ENCODE measurements at places on chromosomes 12 and 14.

GRCh38 chr12:25705261-25705660 is 152.2 kb upstream of the LMNTD1 start:
- DNase-seq, result no peak

- DNase-seq, result no peak
Measured at GRCh38 chr12:3217683-3218079, 140.5 kb downstream of the TSPAN9 start.

DNA sequence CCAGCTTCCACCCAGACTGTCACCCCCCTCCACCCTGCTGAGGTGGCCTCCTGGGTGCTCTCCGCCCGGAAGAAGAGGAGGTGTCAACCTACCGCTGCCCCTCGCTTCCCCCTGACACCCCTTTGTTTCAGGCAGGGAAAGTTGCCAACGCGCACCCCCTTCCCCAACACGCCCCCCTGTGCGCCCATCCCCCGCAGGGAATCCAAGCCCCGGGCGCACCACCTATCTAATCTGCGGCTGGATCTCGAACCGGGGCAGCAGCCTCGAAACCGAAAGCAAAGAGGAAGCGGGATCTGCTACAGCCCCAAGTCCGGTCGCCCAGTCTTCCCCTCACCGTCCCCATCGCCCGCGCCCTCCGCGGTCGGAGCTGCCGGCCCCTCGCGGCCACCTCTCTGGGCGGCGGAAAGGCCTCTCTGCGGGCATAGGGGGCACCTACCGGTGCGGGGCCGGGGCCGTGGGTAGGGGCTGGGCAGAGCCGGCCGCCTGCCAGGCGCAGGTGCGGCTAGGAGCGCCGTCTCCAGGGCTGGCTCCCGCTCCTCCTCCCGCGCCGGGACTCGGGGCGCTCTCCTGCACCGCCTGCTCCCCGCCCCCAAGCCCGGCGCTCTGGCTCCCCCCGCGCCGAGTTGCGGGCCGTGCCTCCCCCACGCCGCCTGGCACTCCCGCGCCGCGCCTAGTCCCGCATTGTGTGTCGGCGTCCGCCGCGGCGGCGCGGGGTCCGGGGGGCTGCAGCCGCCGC is 18.3 kb upstream of the PLEKHH1 start:
- no peak for DNase-seq

DNA sequence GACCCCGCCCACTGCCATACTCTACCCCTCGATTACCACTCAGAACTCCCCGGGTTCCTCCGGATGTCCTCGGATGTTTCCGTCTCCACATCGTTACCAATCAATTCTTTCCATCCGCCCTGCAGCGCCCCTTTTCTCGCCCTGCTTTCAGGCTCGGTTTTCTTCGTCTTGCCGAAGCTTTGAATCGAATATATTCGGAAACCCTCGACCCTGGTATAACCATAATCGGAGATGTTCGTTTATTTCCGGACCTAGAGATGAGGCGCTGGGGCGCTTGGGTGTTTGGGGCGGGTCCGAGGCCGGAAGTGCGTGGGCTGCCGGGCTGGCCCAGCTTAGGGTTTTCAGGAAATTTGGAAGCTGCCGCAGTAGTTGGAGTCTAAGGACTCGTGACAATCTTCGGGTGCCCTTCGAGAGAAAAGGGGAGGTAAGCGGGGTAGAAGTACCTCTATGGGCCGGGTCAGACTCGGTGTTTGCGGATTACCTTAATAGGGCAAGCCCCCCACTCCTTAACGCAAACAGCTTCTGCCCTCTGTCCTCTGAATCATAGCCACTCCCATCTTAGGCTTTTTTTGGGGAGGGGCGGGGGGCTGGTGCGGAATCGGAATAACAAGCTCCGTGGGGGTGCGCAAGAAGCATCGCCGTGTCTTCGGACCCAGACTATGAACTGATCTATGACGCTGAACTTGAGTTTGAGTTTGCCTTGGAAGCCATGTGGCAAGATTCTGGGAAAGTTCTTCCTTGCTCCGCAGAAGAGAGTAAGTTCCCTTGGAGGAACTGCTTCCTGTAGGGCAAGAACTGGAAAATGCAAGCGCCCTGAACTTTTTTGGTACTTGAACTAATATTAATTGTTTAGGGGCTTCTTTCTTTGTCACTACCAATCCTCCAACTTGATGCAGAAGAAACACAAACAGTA is at the start of gene C14orf119:
Gene C14orf119 (plus strand): TSS at position 310 of the 913 bp plus-strand sequence. CDS start 2,154 bp downstream, outside the sequence.
- peak; percentile 98 for DNase-seq

DNA sequence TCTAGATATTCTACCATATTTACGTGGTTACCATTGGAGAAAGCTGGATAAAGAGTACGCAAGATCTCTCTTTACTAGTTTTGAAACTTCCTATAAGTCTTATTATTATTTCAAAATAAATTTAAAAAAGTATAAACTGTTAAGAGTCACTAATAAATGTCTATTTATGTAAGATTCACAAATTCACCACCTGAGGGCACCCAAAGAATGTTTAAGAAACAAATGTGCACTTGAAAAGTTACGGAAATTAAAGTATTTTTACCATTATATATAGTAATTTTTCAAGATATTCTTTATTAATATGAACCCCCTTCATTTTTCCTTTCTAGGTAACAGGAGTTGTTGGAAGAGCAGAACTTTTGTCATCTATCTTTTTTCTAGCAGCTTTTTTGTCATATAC is 11.9 kb downstream of the TMTC3 start:
- DNase-seq, result peak; percentile 11

DNA sequence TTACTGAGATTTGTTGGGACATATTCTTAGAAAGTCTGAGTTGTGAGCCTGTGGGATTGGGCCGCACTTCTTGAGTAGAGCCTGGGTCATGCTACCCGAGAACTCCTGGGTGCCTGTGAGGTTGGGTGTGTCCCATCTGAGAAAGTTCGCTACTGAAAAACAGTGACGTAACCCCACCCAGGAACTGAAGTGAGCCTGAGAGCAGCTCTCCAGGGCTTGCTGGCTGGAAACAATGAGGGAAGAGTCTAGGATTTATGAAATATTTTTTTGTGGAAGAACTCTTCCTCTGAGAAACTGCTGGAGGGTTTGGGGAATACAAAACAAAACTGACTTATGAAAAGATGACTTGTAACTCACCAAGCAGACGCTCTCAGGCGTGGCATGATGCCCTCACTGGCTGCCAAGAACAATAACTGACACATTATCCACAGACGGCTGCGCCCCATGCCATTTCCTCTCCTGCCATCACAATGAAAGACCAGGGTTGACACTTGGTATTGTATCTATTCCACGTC is 69.2 kb downstream of the RASSF3 start:
- no peak for DNase-seq

DNA sequence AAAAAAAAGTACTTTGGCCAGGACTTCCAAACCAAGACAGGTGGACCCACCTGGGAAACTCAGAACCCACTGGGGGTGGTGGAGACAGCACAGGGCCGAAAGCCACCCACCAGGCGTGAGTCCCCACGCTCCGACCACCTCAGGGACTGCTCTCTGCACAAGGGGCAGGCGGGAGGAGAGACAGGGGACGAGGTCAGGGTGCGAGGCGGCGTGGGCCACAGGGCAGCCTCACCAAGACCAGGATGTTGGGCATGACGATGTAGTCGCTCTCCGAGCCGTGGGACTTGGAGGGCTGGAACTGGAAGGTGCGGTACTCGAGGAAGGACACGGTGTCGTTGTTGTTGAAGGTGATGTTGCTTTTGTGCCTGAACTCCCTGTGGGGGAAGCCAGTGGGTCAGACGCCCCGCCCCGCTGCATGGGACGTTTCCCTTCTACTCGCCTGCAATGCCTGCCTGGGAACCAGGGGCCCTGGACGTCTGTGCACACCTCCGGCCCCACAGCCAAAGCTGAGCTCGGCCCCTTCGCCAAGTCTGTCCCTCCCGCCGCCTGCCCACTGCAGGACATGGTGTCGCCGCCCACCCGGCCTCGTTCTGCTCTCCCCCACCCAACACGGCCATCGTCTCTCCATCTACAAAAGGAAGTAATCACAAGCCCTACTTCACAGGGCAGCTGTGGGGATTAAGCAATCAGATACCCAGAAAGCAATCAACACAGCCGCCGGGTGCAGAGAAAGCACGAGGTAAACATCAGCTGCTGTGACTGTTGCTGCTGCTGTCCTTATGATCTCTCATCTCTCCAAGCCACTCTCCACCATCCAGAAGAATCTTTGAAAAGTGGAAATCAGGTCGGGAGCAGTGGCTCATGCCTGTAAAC is 48.7 kb downstream of the SCARB1 start:
- DNase-seq, result no peak

GRCh38 chr12:90833228-90833627 is 121.7 kb downstream of the CCER1 start:
- no peak for DNase-seq

- no peak for DNase-seq
Measured at GRCh38 chr14:21617614-21618013, 17.1 kb downstream of the OR10G2 start.

- DNase-seq, result no peak
Measured at GRCh38 chr14:100424504-100425428, 101.6 kb downstream of the SLC25A47 start.

DNA sequence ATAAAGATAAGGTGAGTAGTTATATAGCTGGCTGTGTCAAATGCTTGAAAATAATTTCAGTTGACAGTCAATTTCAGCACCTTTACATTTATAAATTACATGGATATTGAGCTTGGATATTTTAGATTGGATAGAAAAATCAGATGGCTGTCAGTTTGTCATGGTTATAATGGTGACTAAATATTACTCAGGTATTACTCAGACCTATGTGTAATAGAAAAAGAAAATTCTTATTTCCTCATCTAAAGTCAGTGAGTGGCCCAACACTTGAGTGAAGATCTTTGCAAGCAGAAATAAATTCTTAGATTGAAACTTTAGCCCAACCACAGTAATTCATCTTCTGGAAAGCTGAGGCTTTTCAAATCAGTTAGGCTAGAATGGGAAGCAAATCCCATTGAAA is 354.4 kb downstream of the NAV3 start:
- no peak for DNase-seq

- no peak for DNase-seq
Measured at GRCh38 chr12:12983420-12984035, 16.5 kb downstream of the HEBP1 start.

GRCh38 chr12:47356129-47356700 is 276.5 kb upstream of the AMIGO2 start:
- DNase-seq, result no peak

GRCh38 chr12:113697651-113698509 is 226.2 kb upstream of the LHX5 start:
- DNase-seq, result no peak

Measured in AG09309 (cell line).